NCI-H1436 treated with DMSO at 0.1 percent for 48 hours (cell line): ENCODE measurements at places on chromosomes 12 and 14.

DNA sequence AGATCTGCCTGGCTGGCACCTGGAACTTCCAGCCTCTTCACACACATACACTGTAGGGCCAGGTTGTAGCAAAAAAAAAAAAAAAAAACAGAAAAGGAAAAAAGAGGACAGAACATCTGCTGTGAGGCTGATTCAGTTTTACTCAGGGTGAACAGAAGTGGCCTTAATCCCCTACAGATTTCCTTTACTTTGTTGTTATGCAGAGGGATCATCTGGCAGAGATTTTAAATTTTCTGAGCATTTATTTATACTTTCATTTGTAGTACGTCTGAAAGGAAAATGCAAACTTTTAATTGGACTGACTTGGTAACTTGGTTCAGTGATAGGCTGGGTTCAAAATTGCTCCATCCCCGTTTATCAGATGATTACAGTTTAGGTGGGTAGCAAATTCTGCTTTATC, 50.8 kb upstream of the PRICKLE1 start:
- no peak for DNase-seq

- no peak for DNase-seq
Observed at GRCh38 chr12:3989218-3989550, 116.0 kb upstream of the PARP11 start.

DNA sequence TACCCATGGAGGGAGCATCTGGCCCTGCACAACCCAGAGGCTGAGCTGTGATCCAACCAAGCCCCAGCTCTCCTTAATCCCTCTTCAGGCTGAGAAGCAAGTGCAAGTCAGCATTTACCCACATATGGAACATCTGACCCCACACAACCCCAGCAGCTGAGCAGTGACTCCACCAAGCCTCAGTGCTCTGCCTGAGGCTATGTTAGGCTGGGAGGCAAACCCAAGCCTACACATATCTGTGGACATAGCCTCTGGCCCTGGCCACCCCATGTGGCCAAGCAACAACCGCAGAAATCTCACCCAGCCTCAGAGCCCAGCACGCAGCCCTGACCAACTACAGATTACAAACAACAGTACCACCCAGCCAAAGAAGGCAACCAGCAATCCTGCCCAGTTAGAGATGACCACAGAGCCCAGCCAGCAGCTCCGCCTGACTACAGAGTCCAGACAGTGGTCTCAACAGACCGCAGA, 142.8 kb downstream of the NUAK1 start:
- DNase-seq = no peak

- no peak for DNase-seq
Observed at GRCh38 chr14:32469388-32470160, 140.5 kb downstream of the AKAP6 start.

GRCh38 chr12:6778574-6779550, 6.5 kb downstream of the LAG3 start:
- DNase-seq = peak; percentile 70

GRCh38 chr14:89833120-89833532, 121.4 kb downstream of the EFCAB11 start:
- DNase-seq = no peak

DNA sequence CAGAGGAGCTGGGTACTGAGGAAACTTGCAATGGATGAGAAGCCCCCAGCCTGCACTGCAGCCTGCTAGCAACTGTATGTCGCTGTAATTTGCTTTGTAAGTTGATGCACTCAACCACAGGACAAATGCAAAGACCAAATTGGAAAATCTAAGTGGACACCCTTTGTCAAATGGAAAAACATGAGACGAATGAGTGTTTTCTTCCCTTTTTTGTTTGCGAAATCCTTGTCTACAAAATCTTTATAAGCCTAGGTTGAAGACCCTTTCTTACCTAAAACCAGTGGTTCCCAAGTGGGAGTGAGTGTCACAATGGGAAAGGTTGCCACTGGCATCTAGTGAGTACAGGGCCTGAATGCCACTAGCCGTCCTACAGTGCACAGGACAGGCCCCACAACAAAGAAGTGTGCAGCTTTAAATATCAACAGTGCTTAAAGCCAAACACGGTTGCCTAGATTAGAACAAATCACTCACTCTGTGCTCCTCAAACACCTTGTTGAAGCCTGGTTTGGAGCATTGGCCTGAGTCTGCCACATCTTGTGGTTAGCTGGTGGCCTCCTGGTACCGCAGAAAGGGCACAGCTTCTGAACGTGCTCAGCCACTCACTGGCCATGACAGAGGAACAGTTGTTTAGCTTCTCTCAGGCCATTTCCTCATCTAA, 7.6 kb upstream of the VASH1 start:
- DNase-seq = no peak

GRCh38 chr14:37438444-37438843, 156.6 kb downstream of the FOXA1 start:
- no peak for DNase-seq

DNA sequence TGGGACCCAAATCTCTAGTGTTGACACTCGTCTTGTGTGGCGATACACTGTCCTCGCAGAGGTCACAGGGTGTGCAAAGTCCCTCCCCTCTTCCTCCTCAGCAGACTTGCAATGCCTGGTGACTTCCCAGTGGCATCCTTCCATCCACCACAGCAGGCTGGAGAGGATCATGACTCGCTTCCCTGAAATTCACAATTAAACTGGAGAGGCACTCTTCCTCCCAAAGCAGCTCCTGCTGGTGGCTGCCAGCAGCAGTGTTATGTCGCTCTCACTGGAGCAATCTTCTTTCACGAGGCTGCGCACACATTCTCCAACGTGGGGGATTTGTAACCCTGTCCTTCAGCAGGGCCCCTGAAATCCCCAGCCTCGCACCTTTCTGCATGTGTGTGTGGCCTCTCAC, 145.2 kb upstream of the TMCC3 start:
- no peak for DNase-seq

DNA sequence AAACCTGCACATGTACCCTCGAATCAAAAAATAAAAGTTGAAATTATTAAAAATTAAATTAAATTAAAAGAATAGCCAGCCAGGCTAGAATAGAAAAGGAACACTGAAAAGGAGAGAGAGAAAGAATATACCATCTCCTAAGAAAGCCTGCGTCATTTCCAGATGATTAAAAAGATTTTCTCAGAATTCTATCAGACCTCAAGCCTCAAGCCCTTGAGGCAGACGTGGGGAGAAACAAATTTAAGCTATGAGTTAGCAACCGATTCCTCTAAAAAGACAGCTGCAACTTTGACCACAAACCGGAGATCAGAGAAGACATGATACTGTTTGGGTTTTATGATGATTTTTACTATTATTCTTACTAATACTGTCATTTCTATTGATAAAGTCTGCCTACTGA, 138.3 kb downstream of the KSR2 start:
- DNase-seq = no peak

GRCh38 chr12:53966385-53967133, 6.4 kb upstream of the HOXC11 start:
- no peak for DNase-seq

DNA sequence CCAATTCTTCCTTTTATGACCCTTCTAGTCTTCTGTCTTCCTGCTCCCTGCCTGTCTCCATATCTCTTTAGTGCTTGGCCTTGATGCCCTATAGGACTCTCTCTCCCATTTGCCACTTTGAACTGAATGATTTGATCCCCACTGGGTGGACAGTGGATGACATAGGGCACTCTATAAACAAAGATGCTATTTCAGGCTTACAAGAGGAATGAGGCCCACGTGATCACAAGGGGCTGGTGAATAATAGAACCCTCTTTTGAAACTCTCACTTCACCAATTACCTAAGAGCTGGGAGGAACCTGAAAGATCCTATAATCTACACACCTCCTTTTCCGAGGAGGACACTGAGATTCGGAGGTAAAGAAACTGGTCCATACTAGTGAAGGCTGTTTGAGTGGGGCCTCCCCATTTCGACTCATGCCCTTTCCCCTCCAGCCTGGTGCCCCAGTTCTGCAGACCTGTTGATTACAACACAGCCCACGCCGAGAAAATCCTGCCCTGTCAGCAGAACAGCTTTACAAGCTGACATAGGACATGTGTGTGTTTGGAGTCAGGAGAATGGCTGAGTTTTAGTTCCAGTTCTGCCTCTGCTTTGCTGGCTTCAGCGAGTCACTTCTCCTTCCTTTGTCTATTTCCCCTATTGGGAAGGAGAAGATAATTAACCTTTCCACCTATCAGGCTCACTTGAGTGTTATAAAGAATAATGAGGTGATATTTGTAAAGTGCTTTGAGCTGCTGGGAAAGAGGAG, 400.3 kb downstream of the ZFP36L1 start:
- DNase-seq = no peak

DNA sequence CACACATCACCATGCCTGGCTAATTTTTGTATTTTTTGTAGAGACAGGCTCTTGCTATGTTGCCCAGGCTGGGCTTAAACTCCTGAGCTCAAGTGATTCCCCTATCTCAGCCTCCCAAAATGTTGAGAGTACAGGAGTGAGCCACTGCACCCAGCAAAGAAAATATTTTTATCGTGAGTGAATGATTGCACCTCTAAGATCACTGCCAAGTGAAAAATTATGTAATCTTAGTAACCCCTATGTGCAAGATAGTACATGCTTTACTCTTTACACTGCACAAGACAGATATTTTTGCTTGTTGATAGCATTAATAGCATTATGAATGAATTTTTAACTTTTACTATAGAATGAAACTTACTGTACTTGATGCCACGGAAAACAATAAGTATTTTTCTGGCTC, 3.4 kb upstream of the MRPS35 start:
- DNase-seq = no peak

DNA sequence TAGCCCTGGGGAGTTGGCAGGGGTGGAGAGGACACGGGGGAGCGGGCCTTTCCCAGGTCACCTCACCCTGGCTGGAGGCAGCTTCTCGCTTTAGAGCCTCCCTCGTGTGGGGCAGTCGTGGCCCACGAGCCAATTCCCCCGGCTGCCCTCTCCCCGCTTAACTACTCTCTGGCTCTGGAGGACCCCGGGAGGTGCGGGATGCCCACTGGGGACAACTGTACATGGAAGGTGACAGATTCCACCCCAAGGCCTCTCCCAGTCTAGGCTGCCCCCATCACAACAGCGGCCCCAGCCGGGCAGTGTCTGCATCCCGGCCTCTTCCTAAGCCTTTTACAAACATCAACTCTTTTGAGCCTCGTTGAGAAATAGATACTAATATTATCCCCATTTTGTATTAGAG, 78.1 kb downstream of the KIF26A start:
- no peak for DNase-seq

- DNase-seq = no peak
Observed at GRCh38 chr14:49497725-49498348, 88.3 kb downstream of the RPS29 start.

DNA sequence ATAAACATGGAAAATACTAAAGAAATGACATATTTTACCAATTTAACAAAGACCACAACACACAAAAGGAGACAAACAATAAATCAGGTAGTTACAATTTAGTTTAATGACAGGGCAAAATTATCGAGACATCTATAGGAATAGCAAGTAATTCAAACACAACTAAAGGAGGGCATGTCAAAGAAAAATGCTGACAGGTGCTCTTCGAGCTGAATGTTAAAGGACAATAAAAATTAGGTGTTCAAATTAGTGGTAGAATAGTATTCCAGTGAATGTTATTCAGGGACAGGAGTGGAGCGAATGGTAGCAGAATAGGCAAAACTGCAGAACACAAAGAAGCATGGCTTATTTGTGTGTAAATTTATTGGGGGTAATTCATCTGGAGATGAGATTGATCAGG, 1004.3 kb upstream of the FBXO33 start:
- DNase-seq = peak; percentile 18

- no peak for DNase-seq
Observed at GRCh38 chr12:59080101-59080500, 159.8 kb upstream of the LRIG3 start.

DNA sequence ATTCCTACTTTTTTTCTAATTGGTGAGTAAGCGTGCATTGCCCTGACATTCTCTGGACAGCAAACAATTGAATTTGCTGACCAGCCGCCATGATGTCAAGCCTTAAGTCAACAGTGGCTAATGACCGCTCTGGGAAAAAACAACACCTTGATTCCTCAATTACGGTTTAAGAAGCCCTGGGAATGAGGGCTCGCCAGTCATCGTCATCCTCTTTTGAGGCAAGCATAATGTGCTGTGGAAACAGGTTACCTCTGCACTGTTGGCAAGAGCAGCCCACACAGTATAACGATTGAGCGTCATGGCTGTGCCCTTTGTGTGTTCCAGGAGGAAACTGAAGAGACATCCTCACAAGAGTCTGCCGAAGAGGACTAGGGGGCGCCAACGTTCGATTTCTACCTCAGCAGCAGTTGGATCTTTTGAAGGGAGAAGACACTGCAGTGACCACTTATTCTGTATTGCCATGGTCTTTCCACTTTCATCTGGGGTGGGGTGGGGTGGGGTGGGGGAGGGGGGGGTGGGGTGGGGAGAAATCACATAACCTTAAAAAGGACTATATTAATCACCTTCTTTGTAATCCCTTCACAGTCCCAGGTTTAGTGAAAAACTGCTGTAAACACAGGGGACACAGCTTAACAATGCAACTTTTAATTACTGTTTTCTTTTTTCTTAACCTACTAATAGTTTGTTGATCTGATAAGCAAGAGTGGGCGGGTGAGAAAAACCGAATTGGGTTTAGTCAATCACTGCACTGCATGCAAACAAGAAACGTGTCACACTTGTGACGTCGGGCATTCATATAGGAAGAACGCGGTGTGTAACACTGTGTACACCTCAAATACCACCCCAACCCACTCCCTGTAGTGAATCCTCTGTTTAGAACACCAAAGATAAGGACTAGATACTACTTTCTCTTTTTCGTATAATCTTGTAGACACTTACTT, 138.9 kb downstream of the HMGA2 start:
- DNase-seq = no peak

GRCh38 chr14:91377700-91378652, 39.6 kb downstream of the CCDC88C start:
- no peak for DNase-seq

DNA sequence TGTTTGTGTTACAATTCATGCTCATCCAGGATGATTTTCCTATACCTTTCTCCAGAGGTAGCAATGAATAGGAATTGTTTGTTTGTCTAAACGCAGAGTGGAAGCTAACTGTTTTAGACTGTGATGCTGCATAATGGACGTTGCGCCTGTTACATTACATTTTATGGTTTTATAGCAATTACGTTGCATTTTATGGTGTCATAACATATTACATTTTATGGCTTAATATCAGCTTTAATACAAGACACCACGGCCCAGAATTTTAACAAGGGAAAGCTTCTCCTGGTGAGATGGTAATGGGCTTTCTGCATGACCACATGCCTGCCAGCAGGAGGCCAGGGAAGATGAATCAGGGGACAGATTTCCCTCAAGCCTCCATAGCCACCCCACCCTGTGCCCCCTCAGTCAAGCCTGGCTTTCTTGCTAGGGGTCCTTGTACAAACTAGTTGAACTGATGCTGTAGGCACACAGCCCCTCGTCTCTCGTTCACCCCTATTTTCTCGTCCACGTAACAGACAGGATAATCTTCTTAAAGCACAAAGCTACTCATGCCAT, 56.5 kb downstream of the HSPB8 start:
- no peak for DNase-seq
